ENCODE measurements at places on chromosomes 1 and 21.
A peak's percentile ranks its signal among the peaks of the same experiment; 100 is the strongest.

- DNase-seq, result no peak
These were observed 645.8 kb upstream of the USP24 start for GRCh38 chr1:55860798-55861519.

DNA sequence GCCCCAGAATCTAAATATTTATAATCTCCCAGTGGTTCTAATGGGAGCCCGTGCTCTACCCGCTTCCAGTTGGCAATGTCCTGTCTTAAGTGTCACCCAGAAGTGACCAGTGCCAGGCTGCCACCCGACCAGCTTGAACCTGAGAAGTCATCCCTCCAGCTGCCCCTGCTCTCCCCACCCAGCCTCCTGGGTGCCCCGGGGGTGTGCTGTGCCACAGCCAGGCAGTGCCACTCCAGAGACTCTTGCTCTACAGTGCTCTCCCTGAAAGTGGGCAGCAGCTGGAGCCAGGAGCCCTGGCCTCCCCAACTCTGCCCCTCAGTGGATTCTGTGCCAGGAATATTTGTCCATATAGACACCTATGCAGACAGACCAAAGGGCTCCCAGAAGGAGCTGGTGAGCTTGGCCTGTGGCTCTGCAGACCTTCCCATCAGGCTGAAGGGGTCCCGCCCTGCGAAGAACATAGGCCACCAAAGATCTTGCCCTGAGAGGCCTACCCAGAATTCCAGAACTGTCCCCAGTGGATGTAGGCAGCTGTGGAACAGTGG, 9.0 kb upstream of the EPS8L3 start:
- no peak for DNase-seq

GRCh38 chr21:35537604-35538003, 488.5 kb upstream of the RUNX1 start:
- DNase-seq, result no peak

GRCh38 chr1:6082430-6082971, 36.8 kb downstream of the KCNAB2 start:
- peak; percentile 8 for DNase-seq

GRCh38 chr1:87989346-87989745, 660.7 kb downstream of the LMO4 start:
- DNase-seq, result no peak

- no peak for DNase-seq
These were observed 3.2 kb downstream of the PGLYRP4 start for GRCh38 chr1:153345187-153346076.

- no peak for DNase-seq
These were observed 38.6 kb upstream of the SLC35F3 start for GRCh38 chr1:233865902-233866301.

GRCh38 chr1:95604771-95605170, 370.8 kb downstream of the RWDD3 start:
- no peak for DNase-seq

- DNase-seq, result no peak
These were observed 231 bp upstream of the RPS6KA1 start for GRCh38 chr1:26529405-26529654.

DNA sequence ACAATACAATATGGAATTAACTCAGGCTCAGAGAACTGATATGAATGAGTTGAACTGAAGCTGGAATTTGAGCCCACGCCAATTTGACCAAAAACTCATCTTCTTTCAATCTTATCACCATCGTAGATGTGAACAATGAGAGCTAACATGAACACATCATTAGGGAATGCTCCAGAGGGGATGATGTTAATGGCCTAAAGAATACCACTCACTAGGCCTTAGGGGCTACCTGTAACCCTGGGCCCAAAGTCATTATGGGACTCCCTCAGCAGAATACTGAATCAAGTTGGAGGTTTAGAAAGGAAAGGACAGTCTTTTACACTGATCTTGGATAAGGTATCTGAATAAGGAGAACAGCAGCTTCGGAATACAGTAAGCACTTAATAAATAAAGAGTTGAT, 73.6 kb downstream of the C1orf94 start:
- no peak for DNase-seq

DNA sequence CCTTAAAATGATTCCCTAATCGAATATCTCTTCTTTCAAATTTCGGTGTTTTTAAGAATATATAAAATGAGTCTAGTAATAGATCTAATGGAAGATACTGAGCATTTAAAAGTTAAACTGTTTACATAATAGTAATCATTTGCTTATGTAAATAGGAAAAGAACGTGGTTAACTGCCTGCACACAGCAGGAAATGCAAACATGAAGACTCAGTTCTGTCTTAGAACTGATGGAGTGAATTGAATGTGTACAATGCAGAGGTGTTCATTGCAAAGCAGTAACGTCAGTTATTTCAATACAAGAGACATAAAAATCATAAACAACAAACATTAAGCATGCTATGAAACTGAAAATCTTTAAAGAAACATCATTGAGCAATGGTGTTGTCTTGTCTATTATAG, 359.4 kb upstream of the ADAMTS5 start:
- DNase-seq, result no peak

DNA sequence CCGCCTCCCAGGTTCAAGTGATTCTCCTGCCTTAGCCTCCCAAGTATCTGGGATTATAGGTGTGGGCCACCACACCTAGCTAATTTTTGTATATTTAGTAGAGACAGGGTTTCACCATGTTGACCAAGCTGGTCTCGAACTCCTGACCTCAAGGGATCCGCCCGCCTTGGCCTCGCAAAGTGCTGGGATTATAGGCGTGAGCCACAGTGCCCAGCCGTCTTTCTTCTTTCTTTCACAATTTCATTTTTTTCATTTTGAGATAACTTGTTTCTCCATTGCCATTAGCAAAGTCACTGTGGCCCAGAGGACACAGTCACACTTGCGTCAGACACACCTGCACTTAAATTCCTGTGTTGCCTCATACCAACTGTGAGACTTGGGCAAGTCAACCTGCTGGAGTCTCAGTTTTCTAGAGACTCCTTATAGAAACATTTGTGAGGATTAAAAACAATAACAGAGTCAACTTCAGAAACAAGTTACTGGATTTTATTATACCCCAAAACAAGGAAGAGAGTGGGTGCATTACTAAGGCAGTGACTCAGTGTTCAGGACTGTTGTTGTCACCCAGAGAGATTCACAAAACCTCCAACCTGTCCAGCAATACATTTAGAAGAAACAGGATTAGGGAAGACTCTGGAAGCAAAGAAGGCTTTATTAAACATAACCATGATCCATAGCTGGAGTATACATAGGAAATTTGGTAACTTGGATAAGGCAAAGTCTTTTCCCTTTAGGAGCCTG, 2.6 kb downstream of the TEDDM1 start:
- peak; percentile 65 for DNase-seq

DNA sequence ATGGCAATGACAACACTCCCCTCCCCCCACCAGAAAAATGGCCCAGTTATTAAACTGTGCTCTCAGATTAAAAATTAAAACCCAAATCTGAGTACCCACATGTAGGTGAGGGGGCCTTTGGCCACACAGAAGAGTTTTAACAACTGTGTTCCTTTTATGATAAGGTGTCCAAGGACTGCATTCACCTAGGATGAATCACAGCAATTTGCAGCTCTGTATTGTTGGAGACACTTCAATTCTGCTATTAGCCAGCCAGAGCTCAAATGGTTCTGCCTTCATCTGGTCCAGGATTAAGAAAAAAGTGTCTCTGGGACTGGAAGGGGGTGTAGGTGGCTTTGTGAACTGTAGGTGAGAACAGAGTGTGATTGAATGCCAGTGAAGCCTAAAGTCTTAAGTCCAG, 43.3 kb upstream of the DIRAS3 start:
- peak; percentile 41 for DNase-seq

GRCh38 chr1:218068241-218068640, 216.9 kb upstream of the RRP15 start:
- no peak for DNase-seq

- DNase-seq, result no peak
These were observed 83.7 kb downstream of the ZSWIM5 start for GRCh38 chr1:45122724-45123123.

GRCh38 chr1:206737729-206738201, 32.8 kb upstream of the IL19 start:
- no peak for DNase-seq

DNA sequence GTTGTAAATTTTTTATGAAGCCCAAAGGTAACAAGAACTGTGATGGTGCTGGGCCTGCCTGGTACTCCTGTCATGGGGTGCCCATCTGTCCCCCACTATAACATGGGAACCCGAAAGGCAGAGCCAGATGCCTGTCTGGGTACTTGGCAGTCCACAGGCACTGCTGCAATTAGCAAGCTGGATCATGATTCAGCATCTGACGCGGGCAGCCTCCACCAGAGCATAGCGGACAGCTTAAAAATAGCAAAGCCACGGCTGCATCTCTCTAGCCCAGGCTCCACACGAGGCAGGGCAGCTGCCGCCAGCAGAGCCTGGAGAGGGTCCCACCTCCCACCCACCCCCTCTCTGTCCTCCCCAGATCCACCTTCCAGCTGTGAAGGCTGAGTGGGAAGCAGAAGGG, 22.9 kb downstream of the SUSD4 start:
- DNase-seq, result peak; percentile 73

- DNase-seq, result no peak
These were observed 78.1 kb downstream of the KIF26B start for GRCh38 chr1:245232931-245233330.

DNA sequence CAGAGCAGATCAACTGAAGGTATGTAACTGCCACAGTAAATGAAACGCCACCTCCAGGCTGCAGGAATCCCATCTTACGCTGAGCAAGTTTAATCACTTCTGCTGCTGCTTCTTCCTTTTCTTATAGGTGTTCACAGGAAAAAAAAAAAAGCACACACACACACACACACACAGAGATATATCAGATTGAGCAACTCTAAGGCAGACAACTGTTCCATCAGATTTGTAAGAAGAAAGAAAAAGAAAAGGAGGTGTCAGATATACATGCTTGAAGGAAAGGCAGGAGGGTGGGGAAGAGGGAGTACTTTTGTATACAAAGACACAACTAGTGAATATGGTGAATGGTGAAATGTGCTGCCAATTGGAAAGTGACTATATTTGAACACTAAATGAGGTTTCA, 28.6 kb downstream of the DSTYK start:
- DNase-seq, result no peak

DNA sequence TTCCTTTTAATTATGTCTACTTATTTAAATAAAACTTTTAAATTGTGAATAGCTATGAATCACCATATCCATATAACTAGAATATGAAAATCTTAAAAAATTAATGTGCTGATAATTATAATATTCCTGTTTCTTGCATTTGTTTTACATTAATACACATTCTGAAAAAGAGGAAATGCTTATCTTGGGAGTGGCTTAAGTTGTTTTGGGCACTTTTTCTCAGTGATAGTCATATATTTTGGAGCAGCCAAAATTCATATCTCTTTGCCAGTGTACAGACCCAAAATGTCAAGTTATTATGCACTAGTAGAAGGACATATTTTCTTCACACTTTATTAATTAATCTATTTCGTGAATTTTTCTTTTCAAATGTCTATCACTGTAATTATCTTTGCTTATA, 838.5 kb downstream of the USP25 start:
- DNase-seq, result no peak

- no peak for DNase-seq
These were observed 18.8 kb downstream of the DHDDS start for GRCh38 chr1:26450908-26451307.

- no peak for DNase-seq
These were observed 195.6 kb upstream of the C1orf105 start for GRCh38 chr1:172224871-172225270.

- no peak for DNase-seq
These were observed 7.9 kb downstream of the SORT1 start for GRCh38 chr1:109389638-109390341.

DNA sequence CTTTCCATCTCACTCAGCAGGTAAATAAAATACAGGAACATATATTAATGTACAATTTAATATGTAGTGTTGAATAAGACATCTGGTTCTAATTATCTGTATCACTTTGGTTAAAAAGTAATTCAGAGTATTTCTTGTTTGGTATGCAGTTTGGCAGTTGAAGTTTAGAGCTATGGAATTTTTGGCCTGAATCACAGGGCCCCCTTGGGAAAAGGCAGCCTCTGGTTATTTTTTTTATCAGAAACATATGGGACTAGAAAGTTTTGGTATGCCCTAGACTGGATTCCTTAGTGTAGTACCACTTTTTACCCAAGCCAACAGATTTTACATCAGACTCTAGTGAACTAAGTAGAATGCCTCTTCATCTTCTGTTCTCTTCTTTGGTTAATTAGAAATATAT, 26.4 kb downstream of the CNST start:
- no peak for DNase-seq

DNA sequence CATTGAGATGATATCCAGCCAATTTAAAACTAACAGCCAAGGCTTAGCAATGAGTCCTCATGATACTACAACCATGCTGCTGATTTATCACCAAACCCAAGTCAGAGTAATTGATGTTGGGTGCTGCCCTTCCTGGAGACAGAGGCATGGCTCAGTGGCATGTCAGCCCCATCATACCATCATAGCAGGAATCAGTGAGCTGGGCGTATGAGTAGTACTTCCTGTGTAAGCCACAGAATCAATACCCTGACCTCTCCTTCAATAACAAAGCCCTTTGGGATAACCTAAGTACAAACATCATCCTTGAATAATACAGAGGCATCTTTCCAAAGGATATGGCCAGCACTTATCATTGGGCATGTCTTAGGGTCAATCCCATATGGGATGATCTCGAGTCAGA, 3.0 kb upstream of the LCE1E start:
- no peak for DNase-seq

DNA sequence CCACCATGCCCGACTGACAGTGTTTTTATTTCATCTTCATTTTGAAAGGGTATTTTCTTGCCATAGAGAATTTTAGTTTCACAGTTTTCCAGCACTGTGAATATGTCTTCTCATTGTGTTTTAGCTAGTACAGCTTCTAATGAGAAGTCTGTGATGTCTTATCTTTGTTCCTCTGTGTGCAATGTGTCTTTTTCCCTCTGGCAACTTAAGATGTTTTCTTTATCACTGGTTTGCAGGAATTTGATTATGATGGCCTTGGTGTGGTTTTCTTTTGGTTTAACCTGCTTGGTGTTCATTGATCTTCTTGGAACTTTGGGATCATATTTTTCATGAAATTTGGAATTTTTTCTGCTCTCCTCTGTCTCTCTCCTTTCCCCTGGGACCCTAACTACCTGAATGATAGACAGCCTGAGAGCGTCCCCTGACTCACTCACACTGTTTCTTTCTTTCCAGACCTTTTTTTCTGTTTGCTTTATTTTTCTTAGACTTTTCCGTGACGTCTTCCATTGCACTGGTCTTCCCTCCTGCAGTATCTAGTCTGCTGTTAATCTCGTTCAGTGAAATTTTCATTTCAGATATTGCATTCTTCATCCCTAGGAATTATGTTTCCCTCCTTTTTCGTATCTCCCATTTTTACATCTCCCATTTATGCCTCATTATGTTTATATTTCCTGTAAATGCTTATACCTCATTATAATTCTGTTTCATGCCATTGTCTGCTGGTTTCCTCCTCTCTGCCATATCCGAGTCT, 48.5 kb downstream of the PDE9A start:
- DNase-seq, result no peak

DNA sequence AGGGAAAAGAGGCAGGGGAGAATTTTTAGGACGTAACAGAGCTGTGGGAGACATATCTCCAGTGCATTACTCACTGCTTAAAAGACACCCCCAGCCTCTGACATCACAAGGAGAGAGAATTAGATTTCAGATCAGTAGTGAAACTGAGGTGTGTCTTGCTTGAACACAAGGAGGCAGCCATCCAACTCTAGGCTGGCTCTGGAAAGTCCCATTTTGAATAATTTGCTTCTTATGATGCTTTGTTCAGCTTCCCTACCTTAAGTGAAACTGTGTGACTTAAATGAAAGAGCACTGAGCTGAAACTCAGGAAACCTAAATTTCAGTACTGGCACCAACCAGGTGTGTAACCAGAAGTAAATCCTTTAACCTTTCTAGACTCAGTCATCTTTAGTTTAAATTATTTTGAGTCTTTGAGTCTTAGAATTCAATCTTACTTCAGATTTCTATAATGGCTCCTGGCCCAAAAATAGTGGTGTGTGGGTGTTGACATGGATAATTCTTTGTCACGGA, 251.6 kb upstream of the SGIP1 start:
- DNase-seq, result peak; percentile 92

Data from kidney tubule cell (primary cell).